ENCODE measurements at places on chromosomes 7 and 10.
A peak's percentile ranks its signal among the peaks of the same experiment; 100 is the strongest.

DNA sequence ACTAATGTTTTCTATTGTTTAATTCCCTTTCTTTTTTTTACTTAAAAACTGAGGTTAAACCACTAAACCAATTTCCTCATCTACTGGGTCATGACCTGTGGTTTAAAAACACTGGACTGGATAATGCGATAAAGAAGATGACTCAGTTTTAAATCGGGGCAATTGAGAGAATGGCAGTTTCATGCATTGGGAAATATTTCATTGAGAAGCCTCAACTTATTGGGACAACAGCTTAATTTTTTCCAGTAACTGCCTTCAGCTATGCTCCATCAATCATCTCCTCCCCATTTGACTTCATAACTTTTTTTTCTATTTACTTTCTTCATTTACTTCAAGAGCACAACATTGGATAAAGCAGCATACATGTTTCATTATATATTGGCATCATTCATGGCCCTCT lies 61.8 kb upstream of the MET start:
- no peak for DNase-seq

DNA sequence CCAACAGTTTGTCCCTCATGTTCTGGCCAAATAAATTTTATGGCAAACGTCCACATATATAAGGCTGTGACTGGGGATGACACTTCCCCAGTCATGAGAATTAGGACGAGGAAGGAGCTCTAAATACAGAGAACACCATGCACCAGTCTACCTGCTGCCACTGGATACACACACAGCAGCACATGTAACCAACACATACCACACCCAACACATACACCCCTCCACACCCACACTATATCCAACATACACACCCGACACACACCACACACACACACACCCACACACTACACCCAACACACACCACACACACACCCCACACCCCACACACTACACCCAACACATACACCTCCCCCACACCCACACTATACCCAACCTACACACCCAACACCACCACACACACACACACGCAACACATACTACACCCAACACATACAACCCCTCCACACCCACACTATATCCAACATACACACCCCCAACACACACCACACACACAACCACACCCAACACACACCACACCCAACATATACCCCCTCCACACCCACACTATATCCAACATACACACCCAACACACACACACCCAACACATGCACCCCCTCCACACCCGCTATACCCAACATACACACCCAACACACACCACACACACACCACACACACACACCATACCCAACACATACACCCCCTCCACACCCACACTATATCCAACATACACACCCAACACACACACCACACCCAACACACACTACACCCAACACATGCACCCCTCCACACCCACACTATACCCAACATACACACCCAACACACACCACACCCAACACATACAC lies 74.1 kb downstream of the HIPK2 start:
- DNase-seq = no peak

- DNase-seq = no peak
Measured at GRCh38 chr7:116780966-116781365, 81.4 kb upstream of the CAPZA2 start.

- DNase-seq = no peak
Measured at GRCh38 chr10:79055892-79056291, 12.9 kb upstream of the ZMIZ1 start.

GRCh38 chr7:129689995-129690581 lies 78.6 kb downstream of the NRF1 start:
- no peak for DNase-seq

- DNase-seq = no peak
Measured at GRCh38 chr7:41085244-41085643, 617.6 kb downstream of the INHBA start.

GRCh38 chr7:93958651-93959050 lies 37.1 kb downstream of the GNG11 start:
- no peak for DNase-seq

DNA sequence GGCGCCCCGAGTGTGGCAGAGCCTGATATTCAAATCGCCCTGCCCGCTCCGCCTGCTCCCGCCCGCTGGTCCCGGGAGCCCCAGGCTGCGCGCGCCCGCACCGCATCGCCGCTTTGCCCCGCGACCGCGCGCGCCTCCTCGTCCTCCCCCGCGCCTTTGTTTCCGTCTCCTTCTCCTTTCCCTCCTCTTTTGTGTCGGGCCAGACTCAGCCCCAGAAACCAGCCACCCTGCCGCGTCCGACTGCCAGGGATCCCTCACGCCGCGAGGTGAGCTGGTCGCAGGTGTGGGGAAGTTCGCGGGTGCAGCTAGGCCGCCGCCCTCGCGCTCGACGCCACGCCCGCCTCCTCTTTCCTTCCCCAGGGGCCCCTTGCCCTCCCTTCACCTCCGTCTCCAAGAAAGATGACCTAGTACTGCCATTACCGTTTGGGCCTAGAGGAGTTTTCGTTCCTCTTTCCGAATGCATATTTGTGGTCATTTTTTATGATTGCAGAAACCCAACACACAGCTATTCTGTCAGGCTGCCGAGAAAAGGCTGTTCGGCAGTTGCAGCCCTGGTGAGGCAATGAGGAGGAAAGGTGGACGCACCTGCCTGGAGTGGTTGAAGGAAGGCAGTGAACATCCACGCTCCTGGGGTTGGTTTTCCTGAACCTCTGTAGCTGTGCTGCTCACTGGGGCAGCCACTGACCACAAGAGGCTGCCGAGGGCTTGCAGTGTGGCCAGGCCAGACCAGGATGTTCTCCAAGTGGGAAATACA lies 107.3 kb downstream of the SNX10 start:
- DNase-seq = no peak

DNA sequence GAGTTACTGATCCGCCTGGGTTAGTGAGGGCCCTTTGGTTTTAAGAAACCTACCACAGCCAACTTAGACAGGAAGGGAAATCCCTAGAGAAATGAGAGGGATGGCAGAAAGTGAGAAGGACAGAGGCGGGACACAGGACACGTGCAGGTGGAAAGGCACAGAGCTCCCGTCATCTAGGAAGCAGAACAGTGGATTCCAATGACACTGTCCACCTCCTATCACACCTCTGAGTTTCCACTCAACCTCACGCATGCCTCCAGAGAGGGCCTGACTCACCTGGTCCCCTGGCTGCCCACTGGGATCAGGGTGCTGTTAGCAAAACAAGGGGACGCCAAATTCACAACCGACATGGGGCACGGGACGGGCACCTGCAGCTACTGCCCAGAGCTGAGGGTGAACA lies 26.3 kb downstream of the CPXM2 start:
- DNase-seq = no peak

DNA sequence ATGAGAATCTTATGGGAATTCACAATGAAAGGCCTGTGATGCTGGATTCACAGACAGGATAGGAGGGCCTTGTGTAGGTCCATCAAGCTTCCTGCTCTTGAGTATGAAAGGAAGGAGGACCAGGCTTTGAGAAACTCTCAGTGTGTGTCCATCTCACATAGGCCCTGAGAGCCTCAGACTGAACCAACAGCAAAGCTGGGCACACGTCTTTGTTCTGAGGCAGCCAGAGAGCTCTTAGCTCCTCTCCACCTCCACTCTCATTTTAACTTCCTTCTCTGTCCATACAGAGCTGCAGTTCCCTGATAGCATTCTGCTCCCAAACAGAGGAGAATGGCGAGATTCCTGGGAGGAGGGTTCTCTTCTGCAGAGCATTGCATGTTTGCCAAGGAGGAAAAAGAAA lies 515.6 kb downstream of the CALN1 start:
- no peak for DNase-seq

GRCh38 chr10:93368210-93368609 lies 113.9 kb downstream of the MYOF start:
- DNase-seq = no peak

- no peak for DNase-seq
Measured at GRCh38 chr10:117350909-117351308, 24.3 kb downstream of the PDZD8 start.

- DNase-seq = no peak
Measured at GRCh38 chr10:26881600-26882331, 21.0 kb upstream of the ABI1 start.

GRCh38 chr7:38002689-38003088 lies 82.2 kb downstream of the EPDR1 start:
- DNase-seq = no peak

DNA sequence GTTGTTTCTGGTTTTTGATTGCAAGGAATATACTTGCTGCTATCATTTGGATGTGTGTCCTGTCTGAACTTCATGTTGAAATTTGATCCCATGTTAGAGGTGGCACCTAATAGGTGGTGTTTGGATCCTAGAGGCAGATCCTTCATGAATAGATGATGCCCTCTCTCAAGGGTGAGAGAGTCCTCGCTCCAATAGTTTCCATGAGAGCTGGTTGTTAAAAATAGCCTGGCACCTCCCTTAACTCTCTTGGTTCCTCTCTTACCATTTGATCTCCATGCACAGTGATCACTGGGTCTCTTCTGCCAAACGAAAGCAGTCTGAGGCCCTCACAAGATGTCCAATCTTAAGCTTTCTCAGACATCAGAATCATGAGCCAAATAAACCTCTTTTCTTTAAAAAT lies 49.0 kb upstream of the ZNF248 start:
- no peak for DNase-seq

GRCh38 chr7:51012569-51013217 lies 230.0 kb upstream of the GRB10 start:
- DNase-seq = no peak

DNA sequence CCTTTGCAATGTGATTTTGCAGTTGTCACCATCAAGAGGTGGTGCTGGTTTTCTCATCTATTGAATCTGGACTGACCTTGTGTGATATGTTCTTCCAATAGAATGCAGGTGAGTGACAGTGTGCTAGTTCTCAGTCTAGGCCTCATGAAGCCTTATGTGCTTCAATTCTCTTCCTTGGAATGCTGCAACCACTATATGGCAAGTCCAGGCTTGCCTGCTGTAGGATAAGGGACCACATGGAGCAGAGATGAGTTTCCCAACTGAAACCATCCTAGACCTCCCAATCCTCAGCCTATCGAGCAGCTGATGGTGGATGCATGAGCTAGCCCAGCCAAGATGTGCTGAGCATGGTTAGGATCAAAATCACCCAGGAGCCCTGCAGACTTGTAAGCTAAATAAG lies 32.6 kb upstream of the ARHGAP21 start:
- DNase-seq = no peak

- DNase-seq = no peak
Measured at GRCh38 chr7:156121956-156122355, 309.7 kb upstream of the SHH start.

- no peak for DNase-seq
Measured at GRCh38 chr7:44540592-44541027, 520 bp downstream of the NPC1L1 start.

DNA sequence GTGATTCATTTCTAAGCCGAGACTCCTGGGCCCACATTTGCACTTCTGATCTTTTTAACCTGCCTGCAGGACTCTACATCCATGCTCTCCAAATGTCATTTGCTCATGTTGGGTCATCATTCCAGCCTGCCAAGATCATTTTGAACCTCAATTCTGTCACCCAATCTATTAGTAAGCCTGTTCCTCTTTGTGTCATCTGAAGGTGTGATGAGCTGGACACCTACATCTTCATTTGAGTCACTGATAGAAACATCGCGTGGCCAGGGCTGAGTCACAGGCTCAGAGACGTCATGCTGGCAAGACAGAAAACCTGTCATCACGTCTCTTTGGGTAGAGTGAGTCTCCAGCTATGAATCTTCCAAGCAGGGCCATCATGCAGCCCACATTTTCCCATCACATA lies 65.3 kb upstream of the SLF2 start:
- no peak for DNase-seq

DNA sequence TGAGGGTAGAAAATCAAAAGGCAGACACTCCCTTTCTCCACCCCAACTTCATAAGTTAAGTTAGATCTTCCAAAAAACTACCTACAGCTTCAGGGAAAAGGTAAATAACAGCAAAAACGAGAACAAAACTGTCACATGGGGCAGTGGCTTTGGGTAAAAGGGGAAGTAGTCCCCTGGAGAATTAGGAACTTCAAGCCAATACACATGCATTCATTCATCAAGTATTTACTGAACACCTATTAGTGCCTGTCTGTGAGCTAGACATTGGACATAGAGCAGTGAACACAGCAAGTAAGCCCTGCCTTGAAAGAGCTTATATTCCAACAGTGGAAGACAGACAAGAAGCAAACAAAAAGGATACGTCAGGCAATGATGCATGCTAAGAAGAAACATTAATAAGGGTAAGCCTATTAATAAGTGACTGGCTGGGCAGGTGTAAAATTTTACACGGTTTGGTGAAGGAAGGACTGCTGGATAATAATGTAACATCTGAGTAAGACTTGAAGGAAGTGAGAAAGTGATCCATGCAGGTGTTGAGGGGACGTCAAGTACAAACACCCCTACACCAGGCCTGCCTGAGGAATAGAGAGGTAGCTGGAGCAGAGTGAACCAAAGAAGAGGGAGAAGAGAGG lies 69.6 kb upstream of the RAPGEF5 start:
- DNase-seq = no peak

DNA sequence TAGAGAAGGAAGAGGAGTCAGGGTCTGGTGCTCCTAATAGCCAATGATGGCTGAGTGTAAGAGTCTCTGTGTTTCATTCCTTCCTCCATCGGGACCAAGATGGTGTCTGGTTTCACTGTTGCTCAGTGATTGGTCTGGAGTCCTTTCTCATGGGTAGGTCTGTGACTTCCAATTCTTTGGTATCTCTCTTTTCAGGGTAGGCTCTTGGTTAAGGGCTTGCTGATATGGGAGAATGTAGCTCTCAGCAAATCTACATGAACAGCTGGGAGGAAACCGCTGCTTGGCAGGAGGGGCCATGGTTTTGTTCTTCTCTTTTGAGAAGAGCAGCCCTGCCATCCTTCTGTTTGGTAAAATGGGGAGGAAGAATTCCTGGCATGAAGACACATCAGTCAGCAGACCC lies 209.1 kb upstream of the PODXL start:
- no peak for DNase-seq

DNA sequence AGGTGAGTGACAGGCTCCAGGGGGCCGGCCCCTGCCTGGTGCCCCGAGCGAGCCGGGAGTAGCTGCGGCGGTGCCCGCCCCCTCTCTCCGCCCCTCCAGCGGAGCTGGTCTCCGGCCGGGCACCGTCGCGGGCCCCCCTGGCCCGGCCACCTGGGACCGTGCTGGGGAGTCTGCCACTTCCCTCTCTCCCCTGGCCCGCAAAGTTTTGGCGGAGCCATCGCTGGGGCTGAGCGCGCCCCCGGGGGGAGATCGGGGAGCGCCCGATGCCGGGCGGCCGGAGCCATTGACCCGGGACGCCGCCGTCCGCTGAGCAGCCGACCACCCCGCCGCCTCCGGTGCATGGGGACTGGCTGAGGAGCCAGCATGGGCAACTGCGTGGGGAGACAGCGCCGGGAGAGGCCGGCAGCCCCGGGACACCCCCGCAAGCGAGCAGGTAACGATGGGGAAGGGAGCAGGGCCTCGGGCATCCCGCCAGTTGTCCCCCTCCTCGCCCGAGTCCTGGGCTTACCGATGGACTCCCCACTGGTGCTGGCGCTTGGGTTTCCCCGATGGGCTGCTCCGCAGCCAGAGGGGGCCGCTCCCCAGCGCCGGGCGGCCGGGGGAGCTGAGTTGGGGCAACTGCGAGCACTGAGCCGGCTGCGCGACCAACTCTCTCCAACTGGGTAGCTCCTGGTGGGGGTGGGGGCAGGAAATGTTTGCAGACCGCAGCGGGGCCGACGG lies at the start of gene UBTD1:
UBTD1 (plus strand) TSS at position 84 of the 720 bp plus-strand sequence; CDS start at position 364, 280 bp downstream.
- DNase-seq = peak; percentile 50

- no peak for DNase-seq
Measured at GRCh38 chr10:856416-857157, 74.9 kb downstream of the LARP4B start.

All from CD8-positive, alpha-beta T cell (primary cell).